ENCODE measurements at places on chromosomes 11 and 22. TPM values are rescaled to one million over a fixed set of nuclear protein-coding genes. Genes with fewer than 3 reads are reported as not detected.

GRCh38 chr11:56887940-56888339, 100.8 kb upstream of the OR5AK2 start:
- peaks cover 15% of the 10 kb centered on the region for H3K27me3 ChIP-seq
- no peak for DNase-seq
- H3K36me3 ChIP-seq: no peaks in the 10 kb centered on the region
- H3K4me1 ChIP-seq: peaks cover 8% of the 10 kb centered on the region
- H3K27ac ChIP-seq: no peak overlapping the region
- H3K4me3 ChIP-seq: no peak overlapping the region

DNA sequence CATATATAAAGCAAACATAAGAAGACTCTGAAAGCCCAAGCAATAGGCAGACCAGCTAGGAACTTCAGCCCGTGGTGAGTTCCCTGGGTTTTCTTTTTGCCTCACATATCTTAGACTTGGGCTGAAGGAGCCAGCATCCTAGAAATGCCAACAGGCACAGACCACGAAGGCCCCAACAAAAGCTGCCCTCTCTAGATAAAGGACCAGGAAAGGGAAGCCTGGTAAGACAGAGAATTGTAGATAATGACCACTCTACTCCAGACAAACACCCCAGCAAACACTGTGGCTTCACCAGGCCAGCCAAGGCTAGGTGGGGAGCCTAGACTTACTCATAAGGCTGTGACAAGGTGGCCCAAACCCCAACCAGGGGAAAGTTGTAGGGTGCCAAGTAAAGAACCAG, 11.2 kb downstream of the GAL start:
- no peak overlapping the region for H3K27ac ChIP-seq
- peaks cover 10% of the 10 kb centered on the region for H3K4me1 ChIP-seq
- DNase-seq: no peak
- peaks cover 29% of the 10 kb centered on the region for H3K27me3 ChIP-seq

- no peak overlapping the region for H3K27ac ChIP-seq
- no peaks in the 10 kb centered on the region for H3K27me3 ChIP-seq
- no peaks in the 10 kb centered on the region for H3K36me3 ChIP-seq
- peak overlapping the region; percentile 3 for H3K4me3 ChIP-seq
- peaks cover 27% of the 10 kb centered on the region for H3K4me1 ChIP-seq
These were observed 58.8 kb upstream of the SYN3 start for GRCh38 chr22:33116841-33117547.

DNA sequence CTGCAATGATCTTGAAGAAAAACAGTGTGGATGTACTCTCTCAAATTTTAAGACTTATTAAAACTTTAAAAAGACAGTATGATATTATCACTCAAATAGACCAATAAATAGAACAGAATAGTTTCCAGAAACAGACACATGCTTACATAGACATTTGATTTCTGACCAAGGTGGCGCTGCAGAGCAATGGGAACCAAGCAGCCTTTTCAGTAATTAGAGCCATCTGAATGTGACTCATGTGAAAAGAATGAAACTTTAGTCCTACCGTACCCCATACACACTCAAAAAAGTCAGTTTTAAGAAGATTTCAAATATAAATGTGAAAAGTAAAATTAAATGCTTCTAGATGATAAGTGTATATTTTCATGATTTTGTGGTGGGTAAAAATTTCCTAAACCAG, 74.2 kb upstream of the MS4A8 start:
- H3K27me3 ChIP-seq: no peaks in the 10 kb centered on the region
- DNase-seq: no peak
- H3K27ac ChIP-seq: no peak overlapping the region

DNA sequence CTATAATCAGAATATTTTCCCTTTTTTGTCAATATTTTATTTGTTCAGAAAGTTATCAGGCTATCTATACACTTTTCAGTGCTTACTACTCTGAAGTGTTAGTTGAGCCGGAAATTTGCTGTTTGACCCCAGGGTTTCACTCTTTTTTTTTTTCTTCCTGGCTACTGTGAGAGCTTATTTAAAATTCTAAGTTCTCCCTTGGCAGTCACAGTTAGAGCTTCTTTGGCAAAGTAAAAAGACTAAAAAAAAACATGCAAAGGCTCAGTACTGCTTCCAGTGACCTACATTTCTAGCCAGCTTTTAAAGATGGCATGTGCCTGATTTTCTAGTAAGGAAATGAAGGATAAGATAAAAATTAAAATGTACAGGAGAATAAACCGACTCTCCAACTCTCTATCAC, 48.4 kb downstream of the ELP4 start:
- no peak overlapping the region for H3K4me3 ChIP-seq
- peaks cover under 1% of the 10 kb centered on the region for H3K36me3 ChIP-seq
- no peak overlapping the region for H3K27ac ChIP-seq
- H3K4me1 ChIP-seq: no peaks in the 10 kb centered on the region
- no peaks in the 10 kb centered on the region for H3K27me3 ChIP-seq

DNA sequence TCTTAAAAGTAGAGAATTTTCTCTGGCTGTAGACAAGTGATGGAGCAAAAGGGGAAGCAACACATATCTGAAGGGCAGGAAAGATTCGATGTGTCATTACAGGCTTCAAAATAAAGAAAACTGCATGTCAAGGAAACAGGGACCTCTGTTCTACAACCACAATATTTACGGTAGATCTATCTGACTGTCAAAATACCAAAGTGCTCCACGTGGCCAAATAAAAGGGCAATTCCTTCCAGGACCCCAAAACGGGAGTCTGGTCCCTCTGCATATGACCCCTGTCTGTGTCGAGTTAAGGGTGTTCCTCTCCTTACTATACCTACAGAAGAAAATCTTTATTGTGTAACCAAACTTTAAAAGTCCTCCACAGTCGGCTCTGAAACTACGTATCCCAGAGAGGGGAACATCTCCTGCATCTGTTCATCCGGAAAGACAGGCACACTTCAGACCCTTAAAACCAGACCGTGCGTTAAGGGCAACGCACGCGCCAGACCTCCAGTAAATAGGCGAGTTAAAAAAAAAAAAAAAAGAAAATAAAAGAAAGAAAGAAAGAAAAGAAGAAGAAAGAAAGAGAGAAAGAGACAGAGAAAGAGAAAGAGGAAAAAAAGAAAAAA, 756 bp downstream of the CLNS1A start:
- no peak for DNase-seq
- H3K27me3 ChIP-seq: no peaks in the 10 kb centered on the region
- peaks cover 11% of the 10 kb centered on the region for H3K36me3 ChIP-seq
- peak overlapping the region; percentile 78 for H3K27ac ChIP-seq
- peaks cover 20% of the 10 kb centered on the region for H3K4me1 ChIP-seq

DNA sequence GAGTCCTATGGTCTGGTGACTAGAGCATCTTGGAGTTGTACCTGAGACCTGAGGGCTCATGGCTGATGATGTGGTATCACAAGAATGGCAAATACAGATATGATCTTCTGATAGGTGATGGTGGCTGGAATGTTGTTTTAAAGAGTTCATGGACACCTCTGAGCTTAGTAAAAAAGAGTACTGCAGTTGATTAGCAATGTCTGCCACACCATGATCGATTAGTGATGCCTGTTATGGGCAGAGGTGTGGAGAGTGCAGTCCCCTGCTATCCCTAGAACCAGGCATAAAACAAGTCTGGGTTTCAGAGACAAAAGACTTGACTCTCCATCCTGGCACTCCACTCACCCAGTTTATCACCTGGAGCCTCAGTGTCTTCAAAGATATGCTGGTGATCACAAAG, 1.4 kb upstream of the BATF2 start:
- H3K4me1 ChIP-seq: peaks cover 11% of the 10 kb centered on the region
- H3K36me3 ChIP-seq: no peaks in the 10 kb centered on the region
- DNase-seq: no peak
- H3K4me3 ChIP-seq: no peak overlapping the region
- H3K27ac ChIP-seq: peak overlapping the region; percentile 19

DNA sequence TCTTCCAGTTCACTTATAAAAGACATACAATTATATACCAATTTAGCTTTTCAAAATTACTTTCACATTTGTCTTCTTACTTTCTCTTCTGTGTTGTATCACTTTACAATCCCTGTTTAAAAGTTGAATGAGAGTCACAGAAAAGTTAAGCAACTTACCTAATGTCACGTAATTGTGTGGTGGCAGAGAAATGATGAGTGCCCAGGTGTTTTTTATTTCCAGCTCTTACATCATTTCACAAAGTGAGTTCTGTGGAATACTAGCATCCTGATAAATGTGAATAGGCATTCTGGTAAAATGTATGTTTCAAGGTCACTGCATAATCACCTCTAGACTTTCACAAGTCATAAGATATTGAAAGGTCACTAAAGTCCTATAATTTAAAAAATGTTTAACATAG, 133.0 kb upstream of the FIBIN start:
- no peaks in the 10 kb centered on the region for H3K36me3 ChIP-seq
- no peaks in the 10 kb centered on the region for H3K27me3 ChIP-seq
- no peak overlapping the region for H3K27ac ChIP-seq
- DNase-seq: no peak
- H3K4me3 ChIP-seq: no peak overlapping the region
- H3K4me1 ChIP-seq: peaks cover 5% of the 10 kb centered on the region

The FAM181B gene
- total RNA-seq: 3.1 TPM

DNA sequence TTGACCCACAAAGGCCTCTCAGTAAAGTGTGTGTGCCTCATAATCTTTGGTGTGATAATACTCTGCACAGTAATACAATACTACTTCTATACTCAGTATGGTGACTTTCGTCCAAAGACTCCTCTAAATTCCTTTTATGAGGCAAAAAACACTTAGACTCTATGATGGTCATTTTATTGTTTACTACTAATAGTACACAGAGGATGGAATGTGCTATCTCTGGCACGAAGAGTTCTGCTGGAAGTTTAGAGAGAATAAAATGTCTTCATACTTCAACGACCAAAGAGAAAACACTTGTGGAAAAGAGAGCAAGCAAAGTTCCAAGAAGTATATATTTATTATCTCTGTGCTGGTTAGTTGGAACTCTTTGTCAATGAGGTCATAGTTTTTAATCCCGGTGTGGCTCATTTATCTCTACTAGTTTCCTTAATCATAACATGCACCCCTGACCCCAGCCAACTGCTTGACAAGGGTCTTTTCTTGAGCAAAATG, 7.5 kb upstream of the CSTF3 start:
- no peak for DNase-seq
- no peak overlapping the region for H3K4me3 ChIP-seq
- H3K4me1 ChIP-seq: peaks cover 6% of the 10 kb centered on the region
- H3K36me3 ChIP-seq: no peaks in the 10 kb centered on the region
- H3K27ac ChIP-seq: no peak overlapping the region

All from type B pancreatic cell (in vitro differentiated cells).